ENCODE measurements at places on chromosomes 11 and 22. TPM values are rescaled to one million over a fixed set of nuclear protein-coding genes. Genes with fewer than 3 reads are reported as not detected.

Gene IGF2
- 7.4 TPM for total RNA-seq

Gene TREH
- not detected for total RNA-seq

Gene OR52N4
- 0.26 TPM for total RNA-seq

Gene FAM111B
- total RNA-seq: 64.8 TPM

Gene PRR33
- total RNA-seq: not detected

Gene CD3G
- 103 TPM for total RNA-seq

Gene PAMR1
- total RNA-seq: not detected

Gene OR4D10
- total RNA-seq: not detected

Gene ZNRF3
- total RNA-seq: 0.43 TPM

Gene UBE4A
- 40.9 TPM for total RNA-seq

Gene SHANK2
- not detected for total RNA-seq

Gene SELENOM
- total RNA-seq: 20.4 TPM
